ENCODE measurements at places on chromosomes 4 and X.

GRCh38 chr4:23504083-23504482, 385.8 kb downstream of the PPARGC1A start:
- DNase-seq: no peak

GRCh38 chr4:80465238-80465637, 129.7 kb downstream of the CFAP299 start:
- DNase-seq: no peak

DNA sequence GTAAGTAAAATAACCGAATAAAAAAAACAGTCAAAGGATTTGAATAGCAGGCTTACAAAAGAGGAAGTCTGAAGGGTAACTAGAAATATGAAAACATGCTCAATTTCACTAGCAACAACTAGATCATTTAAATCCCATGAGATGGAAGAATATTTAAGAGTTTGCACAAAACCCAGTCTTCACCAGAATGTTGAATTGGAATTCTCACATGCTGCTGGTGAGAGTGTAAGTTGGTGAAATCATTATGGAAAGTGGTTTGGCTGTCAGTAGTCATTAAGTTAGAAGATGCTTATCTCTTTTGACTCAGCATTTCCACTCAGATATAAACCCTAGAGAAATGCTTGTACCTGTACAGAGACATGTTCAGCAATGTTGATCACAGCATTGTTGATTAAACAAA, 110.1 kb downstream of the PGRMC2 start:
- no peak for DNase-seq

GRCh38 chrX:8310409-8310808, 139.3 kb upstream of the VCX2 start:
- DNase-seq: no peak

- no peak for DNase-seq
Measured at GRCh38 chrX:134718105-134718965, 60.1 kb upstream of the PLAC1 start.

DNA sequence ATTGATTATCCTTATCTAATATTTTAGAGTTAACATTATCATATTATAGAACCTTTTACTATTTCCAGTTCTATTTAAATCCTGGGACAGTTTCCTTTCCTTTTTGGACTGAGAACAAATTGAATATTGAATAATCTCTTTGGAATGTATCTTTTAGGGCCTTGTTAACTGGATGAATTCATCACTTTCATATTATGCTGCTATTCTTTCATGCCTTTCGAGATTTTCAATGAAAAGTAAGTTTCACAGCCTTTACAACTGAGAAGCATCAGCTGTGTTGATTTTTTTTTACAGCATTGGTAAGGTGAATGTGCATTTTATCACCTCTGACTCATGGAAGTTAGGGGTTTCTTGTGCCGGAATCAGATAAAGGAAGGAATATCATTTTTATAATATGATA, 39.6 kb downstream of the PDLIM5 start:
- DNase-seq: no peak

DNA sequence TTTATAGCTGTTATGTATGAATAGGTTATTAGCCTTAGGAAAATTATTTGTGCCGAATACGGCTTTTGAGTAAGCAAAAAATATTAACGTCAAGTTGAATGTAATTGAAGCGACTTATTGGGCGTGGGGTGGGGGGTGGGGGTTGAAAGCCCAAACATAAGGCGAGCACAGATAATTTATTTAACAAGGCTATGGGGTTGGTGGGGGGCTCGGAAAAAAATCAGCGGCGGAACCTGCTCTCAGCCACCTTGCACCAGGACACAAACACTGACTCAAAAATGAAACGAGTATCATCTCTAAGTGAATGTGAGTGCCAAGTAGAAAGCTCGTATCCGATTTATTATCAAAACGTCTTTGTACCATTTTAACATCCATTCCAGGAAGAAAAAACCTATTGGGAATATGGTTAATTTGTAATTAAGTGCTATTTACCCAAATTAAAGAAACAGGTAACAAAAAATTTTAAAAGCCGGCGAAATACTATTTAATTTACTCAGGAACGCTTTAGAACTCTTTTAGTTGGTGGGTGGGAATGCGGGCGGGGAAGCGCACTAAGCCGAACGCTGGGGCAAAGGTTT, 902 bp upstream of the LARP1B start:
- DNase-seq: no peak

DNA sequence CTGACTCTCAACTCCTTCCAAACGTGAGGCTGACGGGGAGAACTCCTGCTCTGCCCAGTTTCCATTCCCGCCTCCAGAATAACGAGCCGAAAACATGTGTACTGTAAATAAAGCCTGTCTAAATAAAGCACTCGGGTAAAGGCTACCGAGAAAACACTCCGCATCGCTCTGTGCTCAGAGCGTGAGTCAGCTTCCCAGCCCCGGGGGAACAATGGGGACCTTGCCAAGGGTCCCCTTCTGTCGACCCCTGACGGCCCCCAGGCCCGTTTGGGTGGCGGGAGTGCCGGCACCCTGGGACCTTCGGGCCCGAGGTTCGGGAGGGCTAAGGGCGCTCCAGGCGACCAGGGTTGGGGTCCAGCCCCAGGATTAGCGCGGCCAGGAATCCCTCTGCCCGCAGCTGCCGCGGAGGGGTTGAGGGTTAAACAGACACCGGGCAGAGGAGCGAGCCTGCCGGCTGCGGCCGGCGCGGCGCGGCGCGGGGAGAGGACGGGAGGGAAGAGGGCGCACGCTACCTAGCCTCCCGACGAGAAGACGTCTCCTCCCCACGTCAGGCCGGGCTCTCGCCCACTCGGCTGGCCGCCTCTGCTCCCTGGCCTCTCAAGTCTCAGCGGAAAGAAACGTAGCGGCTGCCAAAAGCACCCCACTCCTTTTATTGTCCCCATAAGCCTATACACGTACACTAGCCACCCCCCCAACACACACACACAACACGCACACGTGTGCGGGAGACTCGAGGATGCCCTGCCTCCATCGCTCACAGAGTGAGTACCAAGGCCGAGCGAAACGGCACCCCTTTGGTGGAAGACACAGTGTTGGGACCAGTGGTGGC, 85.5 kb downstream of the BCOR start:
- DNase-seq: no peak

All from DMS79 (cell line).